Astrocyte of the hippocampus (primary cell): ENCODE measurements at places on chromosomes 4 and X.

DNA sequence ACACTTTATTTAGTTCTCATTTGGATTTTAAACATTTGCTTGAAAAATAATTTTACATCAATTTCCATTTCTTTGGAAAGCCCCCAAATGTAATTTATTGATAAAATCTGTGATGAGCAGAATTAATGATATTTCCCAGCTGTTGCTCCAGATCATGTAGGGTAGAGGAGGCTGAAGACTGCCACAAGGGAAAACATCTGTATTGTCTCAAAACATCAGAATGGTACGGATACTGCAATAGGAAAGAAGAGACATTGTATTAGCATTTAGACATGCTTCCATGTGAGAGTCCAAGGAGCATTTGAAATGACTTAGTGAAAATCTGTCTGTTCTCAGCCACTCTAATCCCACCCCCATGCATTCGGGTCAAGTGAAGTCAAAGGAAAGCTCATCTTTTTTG lies 14.4 kb downstream of the ADH1A start:
- no peak for DNase-seq

DNA sequence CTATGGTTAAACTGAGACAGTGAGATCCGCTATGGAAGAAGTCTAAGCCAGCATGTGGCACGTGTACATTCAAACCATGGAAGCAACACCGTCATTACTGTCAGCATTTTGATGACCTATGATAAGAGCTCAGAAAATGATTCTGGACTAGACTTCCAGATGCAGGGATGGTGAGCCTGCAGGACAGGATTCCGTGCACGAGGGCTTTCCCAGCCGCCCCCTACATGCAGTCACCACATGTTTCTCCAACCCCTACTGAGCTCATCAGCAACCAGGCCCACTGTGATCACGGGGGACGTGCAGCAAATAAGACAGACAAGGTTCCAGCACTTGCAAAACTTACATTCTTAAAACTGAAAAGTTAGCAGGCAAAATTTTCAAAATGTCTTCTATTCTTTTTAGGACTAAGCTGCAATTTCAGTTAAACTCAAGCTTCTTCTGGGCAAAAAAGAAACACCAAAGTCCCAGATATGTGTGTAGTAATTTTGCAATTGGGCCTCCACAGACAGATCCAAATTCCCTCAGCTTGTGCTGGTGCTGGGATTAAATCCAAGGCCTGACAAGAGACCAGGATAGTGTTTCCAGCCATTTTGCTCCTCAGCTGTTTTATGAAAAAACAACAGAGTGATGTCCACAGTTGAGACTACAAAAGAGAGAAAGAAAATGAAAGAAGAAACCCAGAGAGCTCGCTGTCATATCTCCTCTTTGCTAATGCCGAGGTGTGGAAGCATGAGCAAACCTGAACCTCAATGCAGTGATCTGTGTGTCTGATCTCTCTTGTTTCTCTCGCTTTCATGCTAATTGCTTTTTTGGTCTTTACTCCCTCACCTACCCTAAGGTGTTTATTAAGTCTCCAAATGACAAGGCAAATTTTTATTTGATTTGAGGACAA lies 118.2 kb downstream of the AFAP1 start:
- DNase-seq: no peak

- DNase-seq: no peak
Measured at GRCh38 chr4:185744488-185744862, 67.5 kb downstream of the SORBS2 start.

DNA sequence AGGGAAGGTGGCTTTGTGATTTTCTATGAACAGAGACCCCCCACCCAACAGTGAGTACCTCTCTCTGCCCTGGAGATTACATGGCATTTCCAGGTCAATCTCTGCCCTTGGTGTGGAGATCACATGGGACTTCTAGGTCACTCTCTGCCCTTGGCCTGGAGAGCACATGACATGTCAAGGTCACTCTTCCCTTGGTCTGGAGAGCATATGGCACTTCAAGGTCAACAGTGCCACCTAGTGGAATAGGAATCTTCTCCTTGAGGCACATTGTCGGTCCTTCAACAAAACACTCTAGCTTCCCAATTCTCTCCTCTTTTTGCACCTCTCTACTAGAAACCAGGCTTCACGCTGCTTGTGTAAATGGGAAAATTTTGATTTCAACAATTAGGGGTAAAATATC lies 66.2 kb upstream of the TACR3 start:
- peak; percentile 16 for DNase-seq

GRCh38 chrX:111442791-111443190 lies 30.8 kb upstream of the DCX start:
- no peak for DNase-seq

- no peak for DNase-seq
Measured at GRCh38 chrX:154649503-154650220, 3.7 kb downstream of the CTAG2 start.

DNA sequence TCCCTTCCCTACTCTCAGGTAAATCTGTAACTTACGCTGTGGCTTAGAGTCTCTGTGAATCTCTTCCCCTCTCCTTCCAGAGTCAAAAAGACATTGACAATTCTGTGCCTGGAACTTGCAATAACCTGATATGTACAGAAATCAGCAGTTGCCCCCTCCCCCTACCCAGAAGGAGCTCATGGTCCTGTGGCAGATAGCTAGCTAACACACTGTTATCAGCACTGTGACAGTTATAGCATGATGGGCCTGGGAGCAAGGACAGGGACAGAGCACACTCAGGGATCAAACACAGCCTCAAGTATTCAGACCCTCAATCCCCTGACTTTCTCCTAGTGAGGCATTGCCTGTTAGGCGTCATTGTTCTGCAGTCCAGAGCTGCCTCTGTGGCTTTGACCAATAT lies 18.7 kb upstream of the MAGEA10 start:
- no peak for DNase-seq

GRCh38 chr4:89837993-89838390 lies 1.0 kb upstream of the SNCA start:
- peak; percentile 16 for DNase-seq

GRCh38 chrX:42495139-42495538 lies 282.8 kb downstream of the PPP1R2C start:
- no peak for DNase-seq

- DNase-seq: peak; percentile 6
Measured at GRCh38 chrX:69424161-69424560, 80.0 kb upstream of the NALF2 start.

- peak; percentile 67 for DNase-seq
Measured at GRCh38 chrX:9816084-9816700, 30.0 kb downstream of the SHROOM2 start.

- peak; percentile 60 for DNase-seq
Measured at GRCh38 chr4:70734168-70734954, 12.6 kb downstream of the RUFY3 start.

- no peak for DNase-seq
Measured at GRCh38 chr4:153501578-153501977, 35.4 kb downstream of the TMEM131L start.

GRCh38 chrX:53441531-53442321 lies 7.6 kb upstream of the HSD17B10 start:
- peak; percentile 86 for DNase-seq
